Stimulated activated CD8-positive, alpha-beta memory T cell treated with anti-CD3 and anti-CD28 coated beads, Interleukin-7, amount 100 ng/mL, for 4 hours (primary cell): ENCODE measurements at places on chromosomes 6 and 20.

DNA sequence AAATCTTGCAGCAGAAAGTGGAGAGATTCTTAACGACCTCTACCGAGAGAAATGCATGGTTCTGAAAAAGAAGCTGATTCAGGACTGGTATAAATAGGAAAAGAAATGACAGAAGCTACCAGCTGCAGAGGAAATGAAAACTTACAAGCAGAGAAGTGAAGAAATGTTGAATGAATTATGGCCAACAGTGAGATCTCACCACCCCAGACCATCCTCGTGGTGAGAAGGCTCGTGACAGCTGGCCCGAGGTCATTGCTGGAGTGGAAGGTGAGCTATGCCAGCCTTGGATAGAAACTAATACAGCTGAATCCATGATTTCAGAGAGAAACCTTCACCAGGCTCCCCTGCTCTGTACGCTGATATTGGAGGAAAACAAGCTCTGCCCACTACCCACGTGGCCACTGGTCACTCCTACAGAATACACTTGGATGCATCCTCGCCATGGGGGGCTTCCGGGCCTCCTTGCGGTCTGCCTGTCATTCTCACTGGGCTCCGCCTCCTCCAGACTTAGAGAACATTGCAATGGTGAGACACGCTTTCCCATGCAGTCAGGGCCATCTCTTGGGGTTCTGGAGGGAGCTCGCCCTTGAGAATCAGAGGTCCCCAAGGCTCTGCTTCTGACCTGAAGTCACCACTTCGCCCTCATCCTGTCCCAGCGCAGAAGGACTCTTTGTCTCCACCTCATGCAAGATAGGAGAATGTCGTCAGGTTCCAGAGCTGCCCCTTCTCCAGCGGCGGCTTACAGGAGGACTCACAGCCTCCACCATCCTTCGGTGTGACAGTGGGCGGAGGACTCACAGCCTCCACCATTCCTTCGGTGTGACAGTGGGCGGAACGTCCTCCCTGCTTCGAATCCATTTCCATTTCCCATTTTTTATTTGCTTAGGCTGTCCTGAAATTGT lies 10.6 kb upstream of the TUBB2B start:
- DNase-seq, result no peak

DNA sequence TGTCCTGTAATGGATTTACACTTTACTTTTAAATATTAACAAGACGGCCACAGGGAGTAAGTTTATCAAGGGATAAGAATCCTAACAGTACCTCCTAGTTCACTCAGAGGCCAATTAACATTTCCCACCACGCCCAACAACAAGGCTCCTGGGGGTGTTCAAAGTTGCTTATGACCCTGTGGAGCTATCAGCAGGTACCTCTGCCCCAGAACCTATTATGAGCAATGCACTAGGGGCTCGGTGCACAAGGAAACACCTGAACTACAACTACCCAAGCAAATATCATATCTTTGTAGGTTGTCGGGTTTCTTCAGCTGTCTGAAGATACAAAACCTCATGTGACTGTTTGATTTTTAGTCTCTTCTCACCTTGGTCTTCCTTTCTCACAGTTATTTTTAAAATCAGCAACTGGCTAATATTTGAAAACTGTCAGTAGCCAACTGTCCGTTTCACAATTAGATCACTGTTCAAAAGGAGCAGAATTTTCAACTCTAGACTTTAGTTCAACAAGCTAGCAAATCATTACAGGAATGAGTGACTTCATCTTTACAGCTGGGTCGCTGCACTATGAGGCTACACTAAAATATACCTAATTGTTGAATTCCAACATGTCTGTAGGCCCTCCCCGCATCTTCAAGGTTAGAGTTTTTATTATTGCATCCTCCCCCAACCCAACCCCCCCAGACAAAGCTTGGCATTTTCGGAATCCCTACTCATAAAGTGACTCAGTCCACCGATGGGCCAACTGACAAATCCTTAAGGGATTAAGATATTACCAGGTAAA lies 38.1 kb downstream of the B4GALT5 start:
- DNase-seq, result no peak

- DNase-seq, result no peak
Observed at GRCh38 chr6:3455147-3455568, 1.7 kb downstream of the SLC22A23 start.

DNA sequence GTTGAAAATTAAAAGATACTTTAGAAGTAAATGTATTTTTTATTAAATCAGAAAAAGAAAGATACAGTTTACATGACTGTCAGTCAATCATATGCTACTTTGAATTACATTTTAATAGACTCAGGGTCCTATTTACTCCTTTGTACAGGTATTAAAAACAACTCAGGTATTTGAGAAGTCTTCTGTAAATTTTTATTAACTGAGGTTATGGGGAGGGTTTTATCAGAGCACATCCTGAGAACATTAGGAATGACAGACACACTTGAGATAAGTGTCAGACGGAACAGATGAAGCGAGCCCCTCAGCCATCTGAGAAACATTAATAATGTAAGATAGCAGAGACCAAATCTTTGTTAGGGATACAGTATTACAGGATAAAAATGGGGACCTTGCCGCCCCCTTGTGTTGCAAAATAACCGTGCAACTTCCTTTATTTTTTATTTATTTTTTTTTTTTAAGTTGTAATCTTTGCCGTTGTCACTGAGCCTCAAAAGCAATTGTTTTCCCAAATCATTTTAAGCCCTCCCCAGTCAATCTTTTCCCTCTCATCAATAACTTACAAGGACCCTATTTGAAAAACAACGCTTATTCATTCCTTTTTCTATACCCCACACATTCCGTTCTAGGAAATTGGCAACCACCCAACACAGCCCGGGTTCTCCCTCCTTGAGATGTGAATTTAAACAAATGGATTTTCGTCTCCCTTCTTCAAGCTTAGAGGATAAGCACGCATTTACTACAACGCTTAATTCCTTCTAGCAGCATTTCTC lies 126.7 kb downstream of the BCAS1 start:
- DNase-seq, result no peak

DNA sequence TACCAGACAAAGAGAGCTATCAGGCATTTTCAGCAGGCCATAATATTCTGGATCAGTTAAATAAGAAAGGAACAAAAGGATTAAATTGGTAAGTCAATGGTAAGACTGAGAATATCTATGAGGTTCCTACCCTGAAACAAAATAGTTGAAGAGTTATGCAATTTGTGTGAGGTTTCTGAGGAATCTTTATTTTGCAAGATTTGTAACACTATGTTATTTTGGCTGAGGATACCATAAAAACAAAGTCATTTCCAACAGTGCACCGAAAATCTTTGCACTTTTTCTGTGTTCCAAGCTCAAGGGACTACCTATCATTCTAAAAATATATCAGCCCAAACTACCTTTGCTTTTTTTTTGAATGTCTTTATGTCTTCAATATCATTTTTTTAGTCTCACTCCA lies 383.3 kb upstream of the CITED2 start:
- no peak for DNase-seq

DNA sequence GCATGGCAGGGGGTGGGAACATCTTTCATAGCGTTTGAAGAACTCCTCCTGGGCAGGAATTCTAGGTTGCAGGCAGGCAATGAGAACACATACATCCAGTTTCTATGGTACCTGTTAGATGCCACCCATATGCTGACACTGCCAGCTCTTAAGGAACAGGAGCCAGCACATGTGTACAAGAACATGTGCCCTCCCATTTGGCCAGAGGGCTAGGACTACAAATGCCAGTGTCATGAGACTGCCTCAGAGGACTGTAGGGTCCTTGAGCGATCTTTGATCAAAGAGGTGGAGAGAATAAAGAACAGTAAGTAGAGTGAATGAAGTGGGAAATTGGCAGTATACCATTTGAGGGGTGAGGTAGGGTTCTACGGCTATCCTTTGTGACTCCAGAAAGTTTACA lies 45.8 kb downstream of the GCLC start:
- DNase-seq, result no peak

GRCh38 chr6:14035071-14035847 lies 82.3 kb upstream of the CD83 start:
- no peak for DNase-seq

DNA sequence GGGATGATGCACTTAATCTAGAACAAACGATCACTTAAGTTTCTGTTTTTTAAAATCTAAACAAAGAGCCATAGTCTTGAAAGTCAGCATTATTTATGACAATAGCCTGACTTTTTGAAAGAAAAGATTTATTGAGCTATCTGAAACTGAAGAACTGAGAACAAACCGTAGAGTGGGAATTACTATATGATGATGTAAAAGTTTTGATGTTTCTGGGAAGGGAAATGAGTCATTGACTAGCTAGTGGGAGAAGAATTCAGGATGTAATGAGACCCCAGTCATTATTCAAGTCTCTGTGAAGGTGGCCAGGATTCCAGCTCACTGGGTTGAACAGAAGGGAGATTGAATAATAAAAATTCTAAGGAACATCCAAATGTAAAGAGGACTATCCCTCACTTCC lies 83.4 kb upstream of the FABP7 start:
- no peak for DNase-seq

DNA sequence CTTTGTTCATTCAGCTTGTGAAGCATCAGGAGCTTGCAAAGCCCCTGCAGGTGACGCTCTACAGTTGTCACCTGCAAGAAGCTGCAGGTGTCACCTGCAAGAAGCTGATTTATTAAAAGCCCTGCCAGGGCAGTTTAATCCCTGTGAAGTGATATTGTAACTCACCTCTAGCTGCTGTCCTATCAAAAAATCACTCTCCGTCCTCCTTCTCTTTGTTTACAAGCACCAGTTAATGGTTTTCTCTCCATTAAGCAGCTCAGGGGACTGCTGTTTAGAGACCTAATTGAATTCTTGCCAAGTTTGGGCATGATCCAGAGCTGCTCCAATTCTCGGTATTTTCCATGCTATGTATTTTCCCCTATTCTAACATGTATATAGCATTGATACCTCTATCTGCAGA lies 345.9 kb downstream of the ARHGAP18 start:
- no peak for DNase-seq

DNA sequence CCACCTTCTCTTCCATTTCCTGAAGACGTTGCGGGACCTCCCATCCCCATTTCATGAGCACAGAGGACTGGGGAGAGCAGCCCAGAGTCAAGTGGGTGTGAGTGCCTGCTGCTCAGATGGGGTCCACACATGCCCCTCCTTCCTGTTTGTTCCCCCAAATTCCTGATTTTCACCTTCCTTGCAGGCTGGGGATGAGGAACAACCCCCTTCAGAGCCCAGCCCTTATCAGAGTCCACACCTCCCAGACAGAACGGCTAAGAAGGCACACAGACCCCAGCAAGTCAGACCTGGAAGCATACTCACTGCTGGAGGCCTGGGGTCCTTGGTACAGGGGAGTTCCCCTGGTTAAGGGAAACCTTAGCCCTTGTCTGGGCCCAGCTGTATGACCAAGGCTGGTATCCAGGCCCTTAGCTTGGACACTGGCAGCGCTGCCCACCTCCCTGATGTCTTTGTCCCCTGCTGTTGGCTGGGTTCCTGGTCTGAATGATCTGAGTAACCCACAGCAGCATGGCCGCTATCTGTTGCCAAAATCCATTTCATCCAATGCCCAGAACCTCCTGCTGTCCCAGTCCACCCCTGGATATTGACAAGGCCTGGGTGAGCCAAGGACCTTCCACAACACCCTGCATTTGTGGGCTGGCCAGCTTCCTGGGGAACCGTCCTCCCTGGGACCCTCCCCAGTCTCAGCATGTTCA lies 230.9 kb downstream of the SYNDIG1 start:
- no peak for DNase-seq
